DMS79 treated with DMSO at 0.1 percent for 48 hours (cell line): ENCODE measurements at places on chromosomes 3 and 15.
A peak's percentile ranks its signal among the peaks of the same experiment; 100 is the strongest.

GRCh38 chr15:57221134-57221533, 155.2 kb upstream of the CGNL1 start:
- DNase-seq, result no peak

- DNase-seq, result no peak
These were observed 213.9 kb downstream of the TP63 start for GRCh38 chr3:189845069-189845468.

DNA sequence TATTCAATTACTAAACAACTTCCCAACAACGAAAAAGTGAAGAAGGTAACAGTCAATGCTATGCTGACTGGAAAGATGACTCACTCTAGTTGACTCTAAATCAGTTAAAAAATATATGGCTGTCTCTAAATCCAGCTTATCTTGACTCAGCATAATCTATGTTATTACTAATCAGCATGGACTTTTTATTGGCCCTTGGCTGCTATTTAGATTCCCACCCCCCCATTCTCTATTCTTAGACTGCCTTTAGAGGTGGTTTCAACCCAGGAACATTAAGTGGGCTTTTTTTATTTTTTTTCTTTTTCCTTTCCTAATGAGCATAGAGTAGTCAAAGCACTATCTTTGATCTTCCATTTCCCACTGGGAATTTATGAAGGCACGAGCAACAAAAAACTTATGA, 1.9 kb downstream of the PCOLCE2 start:
- DNase-seq, result no peak

DNA sequence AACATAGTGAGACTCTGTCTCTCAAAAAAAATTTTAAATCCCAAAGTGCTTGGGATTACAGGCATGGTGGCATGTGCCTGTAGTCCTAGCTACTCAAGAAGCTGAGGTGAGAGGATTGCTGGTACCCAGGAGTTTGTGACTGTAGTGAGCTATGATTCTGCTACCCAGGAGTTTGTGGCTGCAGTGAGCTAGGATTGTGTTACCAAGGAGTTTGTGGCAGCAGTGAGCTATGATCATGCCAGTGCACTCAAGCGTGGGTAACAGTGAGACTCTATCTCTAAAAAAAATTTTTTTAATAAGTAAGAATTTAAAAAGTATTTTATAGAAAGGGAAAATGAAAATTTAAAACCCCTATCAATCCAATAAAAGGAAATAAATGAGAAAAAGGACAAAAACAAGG, 69.5 kb downstream of the FAIM start:
- no peak for DNase-seq

DNA sequence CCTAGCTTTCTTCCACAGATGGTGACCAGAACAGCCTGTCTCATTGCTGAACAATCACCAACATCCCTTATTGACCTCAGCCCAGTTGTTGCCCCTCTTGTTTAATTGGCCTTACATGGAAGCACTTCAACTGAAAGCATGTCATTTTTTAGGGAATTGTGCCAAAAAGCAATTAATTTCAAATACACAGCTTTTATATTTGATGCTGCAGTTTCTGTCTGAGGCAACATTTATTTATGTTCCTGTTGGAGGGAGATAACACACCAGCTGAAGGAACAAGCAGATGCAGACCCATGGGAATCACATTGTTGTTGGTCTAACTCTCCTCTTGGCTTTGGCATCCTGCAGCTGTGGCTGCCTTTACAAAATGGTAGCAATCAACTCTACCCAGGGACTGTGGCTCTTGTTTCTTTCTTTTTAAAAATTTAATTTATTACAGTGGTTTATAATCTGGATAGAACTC, 498.1 kb upstream of the RGMA start:
- DNase-seq, result no peak

DNA sequence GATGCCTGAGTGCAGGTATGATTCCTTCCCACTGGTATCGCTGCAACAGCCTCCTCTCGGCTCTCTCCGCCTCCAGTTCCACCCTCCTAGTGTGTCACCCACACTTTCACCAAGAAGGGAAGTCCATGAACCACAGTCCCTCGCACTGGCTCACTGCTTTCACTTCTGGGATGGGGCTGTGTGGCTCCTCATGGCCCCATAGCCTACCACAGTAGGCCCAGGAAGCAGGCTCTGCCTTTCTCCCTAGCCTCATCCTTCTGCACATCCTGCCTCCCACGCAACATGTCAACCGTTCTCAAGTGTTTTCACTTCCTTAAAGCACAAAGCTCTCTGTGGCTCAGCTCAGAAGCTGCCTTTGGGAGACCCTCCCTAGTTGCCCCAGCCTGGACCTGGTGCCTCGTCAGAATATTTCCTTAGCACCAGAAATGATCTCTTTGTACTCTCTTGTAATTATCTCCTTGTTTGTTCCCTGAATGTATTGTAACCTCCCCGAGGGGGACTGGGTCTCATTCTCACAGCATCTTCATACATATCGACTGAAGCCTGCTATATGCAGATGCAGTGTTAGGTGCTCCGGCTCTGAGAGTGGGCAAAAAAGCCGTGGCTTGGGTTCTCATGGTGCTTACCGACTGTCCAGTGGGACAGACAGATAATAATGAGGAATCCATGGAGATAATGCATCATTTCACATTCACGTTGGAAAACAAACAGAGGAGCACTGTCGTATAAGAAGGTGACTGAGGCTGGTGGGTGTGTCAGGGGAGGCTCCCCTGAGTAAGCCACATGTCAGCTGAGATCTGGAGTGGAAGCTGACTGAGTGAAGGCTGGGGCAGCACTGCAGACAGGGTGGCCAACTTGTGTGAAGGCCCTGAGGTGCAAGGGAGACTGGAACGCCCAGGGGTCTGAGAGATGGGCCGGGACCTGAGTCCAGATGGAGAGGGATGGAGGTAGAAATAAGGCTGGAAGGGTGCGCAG, 107.1 kb downstream of the DGKG start:
- DNase-seq, result no peak

GRCh38 chr3:65672871-65673815, 365.6 kb downstream of the MAGI1 start:
- peak; percentile 7 for DNase-seq

DNA sequence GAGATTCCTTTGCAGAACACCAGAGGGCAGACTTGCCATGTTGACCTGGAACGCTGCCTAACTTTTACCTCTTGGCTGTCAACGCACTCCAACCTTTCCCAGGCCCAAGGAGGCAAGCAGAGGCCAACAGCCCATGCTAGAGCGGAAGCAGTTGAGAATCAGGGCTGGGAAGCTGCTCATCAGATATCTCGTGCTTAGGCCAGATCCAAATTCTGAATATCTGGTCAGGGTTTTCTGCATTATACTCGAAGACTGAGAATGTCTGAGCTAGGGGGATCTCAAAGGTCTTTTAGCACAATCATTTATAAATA, 2.5 kb downstream of the XIRP1 start:
- DNase-seq, result peak; percentile 60

GRCh38 chr15:100901296-100901695, 17.9 kb upstream of the LRRK1 start:
- DNase-seq, result no peak

GRCh38 chr3:168431491-168431890, 335.8 kb upstream of the GOLIM4 start:
- no peak for DNase-seq

GRCh38 chr15:48940508-48940907, 23.2 kb downstream of the SHC4 start:
- DNase-seq, result no peak

- no peak for DNase-seq
These were observed 30.9 kb downstream of the STIMATE start for GRCh38 chr3:52866427-52866826.

DNA sequence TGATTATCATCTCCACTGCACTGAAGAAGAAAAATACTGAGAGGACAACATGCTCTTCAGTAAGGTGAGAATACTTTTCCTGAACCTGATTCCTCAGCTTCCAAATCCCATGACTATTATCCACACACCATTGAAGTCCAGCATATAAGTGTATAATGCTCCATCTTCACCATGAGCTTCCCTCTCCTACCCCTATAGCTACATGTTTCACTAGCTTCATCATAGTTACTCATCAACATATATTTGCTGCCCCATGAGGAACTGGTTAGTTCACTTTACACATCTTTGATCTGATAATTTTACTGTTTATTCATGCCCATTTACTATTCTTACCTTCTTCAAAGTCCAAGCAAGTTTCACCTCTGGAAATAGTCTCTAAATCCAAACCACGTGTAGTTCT, 908.5 kb upstream of the SEMA6D start:
- no peak for DNase-seq

DNA sequence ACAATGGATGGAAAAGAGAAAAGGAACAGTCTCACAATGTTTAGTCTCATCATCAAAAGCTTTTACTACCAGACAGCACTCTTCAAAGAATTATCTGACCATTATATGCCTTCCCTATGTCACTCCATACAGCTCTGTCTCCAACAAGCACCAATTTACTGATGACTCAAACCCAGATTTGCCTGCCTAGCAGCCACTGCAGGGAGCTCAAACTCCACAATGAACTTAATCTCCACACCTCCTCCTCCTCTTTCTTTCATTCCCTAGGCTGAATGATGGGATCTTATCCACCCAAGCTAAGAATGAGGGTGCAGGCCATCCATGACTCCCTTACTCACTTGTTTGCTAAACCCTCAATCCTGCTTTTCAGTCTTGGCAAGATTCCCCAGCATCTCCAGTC, 45.5 kb downstream of the NBEAL2 start:
- DNase-seq, result no peak

- no peak for DNase-seq
These were observed 8.8 kb upstream of the LRCH3 start for GRCh38 chr3:197782230-197782629.

GRCh38 chr3:126353694-126354321, 3.4 kb downstream of the KLF15 start:
- DNase-seq, result no peak

DNA sequence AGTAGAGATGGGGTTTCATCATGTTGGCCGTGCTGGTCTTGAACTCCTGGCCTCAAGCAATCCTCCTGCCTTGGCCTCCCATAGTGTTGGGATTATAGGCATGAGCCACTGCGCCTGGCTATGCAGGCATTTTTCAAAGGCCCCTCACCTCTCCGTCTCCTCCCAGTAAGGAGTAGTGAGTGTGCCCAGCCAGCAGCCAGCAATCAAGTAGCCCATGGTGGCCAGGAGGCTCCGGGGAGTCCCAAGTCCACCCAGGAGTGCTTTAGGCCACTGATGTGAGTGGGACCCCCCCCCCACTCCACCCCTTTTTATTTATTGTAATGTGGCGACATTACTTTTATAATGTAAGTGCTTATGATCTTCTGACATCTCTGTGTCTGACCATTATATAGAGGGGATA, 8.1 kb downstream of the ISG20 start:
- DNase-seq, result no peak

- DNase-seq, result no peak
These were observed 201.4 kb downstream of the SSR3 start for GRCh38 chr3:156353563-156353962.

DNA sequence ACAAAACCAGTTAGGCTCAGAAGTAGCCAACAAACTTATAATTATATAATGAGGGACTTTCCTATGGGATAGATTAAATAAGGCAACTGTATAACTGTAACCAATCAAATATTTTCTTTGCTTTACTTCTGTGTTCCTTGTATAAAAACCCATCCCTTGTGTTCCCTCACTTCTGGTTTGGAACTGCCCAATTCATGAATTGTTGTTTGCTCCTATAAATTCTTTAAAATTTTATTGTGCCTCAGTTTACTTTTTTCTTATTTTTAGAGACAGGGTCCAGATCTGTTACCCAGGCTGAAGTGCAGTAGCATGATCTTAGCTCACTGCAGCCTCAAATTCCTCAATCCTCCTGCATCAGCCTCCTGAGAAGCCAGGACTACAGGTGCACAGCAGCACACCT, 155.7 kb downstream of the SMAD6 start:
- DNase-seq, result no peak

GRCh38 chr3:103158183-103158582, 723.4 kb downstream of the ZPLD1 start:
- no peak for DNase-seq

DNA sequence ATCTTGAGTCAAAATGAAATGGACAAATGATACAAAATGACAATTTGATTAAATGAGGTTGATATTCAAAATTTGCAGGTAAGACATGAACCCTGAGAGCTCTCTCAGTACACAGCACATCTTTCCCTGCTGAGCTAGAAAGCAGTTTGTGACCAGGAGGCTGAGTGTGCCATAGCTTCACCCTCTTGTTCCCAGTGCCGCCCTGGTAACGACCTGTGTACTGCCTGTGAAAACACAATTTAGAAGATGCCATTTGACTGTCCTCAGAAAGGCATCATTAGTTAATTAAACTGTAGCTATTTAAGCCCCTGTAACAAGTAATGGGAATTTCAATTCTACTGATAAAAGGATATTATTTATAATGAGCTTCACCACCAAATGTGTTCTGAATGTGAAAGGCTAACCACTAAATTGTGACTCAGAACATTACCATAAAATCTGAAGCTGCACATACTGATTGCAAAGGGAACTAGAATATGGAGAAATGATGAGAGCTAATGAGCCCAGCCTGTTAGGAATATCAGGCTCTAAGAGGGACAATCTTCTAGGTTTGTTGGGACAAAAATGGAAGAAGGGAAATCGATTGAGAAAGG, 212.9 kb upstream of the ARPP21 start:
- DNase-seq, result no peak

GRCh38 chr3:155418407-155418806, 124.9 kb upstream of the STRIT1 start:
- DNase-seq, result no peak

DNA sequence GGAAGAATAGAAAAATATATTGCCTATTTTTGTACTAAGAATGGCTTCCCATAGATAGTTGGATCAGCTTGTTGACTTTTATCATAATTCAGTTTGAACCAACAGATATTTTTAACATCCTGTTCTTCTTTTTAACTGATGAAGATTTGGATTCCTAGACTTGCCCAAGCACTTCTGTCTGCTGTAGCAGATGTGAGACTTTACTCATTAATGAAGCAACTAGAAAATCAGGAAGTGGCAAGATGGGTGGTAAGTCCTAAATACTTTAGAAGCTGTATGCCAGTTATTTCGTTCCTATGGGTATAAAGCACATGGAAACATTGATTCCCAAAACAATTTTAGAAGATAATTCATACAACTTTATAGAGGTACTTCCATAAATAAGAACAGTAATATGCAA, 8.4 kb downstream of the PIGB start:
- DNase-seq, result no peak
